Astrocyte of the spinal cord (primary cell): ENCODE measurements at places on chromosomes 5 and 9.
A peak's percentile ranks its signal among the peaks of the same experiment; 100 is the strongest.

- peak; percentile 51 for DNase-seq
Measured at GRCh38 chr9:29214154-29214689, 1640.9 kb upstream of the C9orf72 start.

- no peak for DNase-seq
Measured at GRCh38 chr5:1734908-1735289, 64.7 kb downstream of the MRPL36 start.

DNA sequence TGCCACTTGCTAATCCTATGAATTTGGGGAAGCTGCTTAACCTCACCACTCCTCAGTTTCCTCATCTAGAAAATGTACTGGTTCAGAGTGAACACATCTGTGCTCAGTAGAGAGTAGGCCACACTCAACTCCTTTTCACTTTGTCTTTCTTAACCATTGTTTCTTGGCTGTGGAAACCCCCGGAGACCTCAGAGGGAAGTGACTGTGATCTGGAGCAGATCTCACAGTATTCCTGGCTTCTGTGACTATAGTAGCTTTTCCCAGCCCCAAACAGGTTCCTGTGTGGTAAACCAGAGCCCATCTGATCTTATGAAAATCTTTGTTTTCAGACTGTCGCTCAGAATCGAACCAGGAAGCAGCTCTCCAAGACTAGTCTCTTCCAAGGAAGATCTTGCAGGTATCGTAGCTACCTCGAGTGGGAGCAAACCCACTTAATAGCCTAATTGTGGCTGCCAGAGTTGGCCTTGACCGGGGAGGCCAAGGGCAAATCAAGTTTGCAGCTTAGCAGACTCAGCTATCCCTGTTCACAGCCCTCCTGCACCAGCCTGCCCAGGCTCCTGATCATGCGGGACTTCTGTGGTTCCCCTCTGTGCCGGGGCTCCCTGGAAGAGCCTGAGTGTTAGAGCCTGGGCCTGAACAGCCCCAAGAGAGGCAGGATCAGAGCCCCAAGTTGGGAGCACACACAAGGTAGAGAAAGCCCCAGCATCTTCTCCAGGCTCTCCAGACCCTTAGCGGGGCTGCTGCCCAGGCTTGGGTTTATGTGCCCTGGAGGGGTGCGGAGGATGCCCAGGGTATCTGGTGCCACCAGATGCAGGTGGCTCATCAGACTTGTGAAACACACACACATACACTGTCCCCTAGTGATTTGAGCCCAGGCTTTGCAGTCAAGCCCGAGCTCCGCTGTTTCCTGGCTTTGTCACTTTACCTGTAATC lies 52.2 kb upstream of the ANGPTL2 start:
- no peak for DNase-seq

GRCh38 chr5:114208120-114208519 lies 153.8 kb upstream of the KCNN2 start:
- no peak for DNase-seq

DNA sequence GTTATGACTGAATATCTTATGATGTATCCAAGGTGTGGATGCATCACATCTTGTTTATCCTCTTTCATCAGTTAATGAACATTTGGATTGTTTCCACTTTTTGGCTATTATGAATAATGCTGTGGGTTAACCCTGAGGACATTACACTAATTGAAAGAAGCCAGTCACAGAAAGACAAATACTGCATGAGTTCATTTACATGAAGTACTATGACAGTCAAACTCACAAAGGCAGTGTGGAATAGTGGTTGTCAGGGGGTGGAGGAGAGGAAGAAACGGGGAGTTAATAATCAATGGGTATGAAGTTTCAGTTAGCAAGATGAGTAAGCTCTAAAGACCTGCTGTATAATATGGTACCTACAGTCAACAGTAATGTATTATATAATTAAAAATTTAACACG lies 409.4 kb upstream of the CTNND2 start:
- DNase-seq: no peak

DNA sequence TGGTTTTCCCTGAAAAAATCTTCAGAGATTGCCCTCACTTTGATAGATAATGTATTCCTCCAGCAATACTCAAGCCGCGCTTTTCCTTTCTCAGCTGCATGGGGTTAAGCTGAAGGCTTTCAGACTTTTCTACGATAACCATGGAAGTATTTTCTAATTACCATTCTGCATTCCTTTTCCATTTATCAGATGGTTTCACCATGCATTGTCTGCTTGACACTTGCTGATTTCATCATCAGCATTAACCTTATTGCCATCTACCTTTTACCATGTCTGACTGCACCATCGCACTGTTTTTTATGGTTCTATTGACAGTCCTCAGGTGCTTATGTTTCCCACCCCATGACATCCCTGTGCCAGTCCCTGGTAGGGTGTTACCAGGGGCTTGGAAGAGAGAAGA lies 91.6 kb downstream of the DMAC1 start:
- no peak for DNase-seq

DNA sequence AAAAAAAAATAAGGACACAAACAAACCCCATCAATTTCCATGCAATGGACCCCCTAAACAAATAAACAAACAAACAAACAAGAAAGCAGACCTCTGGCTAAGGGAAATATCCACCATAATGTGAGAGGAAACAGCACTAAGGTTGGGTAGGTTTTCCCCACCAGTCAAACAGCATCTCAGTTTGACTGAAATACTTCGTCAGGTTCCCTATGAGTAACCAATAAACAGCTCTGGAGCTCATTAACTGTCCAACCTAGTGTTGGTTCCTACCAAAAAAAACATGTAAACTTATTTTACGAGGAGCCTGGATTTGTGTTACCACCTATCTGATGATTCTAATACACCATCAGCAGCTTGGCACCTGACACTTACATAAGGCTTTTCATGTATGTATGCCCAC lies 198.5 kb upstream of the TARS1 start:
- no peak for DNase-seq

DNA sequence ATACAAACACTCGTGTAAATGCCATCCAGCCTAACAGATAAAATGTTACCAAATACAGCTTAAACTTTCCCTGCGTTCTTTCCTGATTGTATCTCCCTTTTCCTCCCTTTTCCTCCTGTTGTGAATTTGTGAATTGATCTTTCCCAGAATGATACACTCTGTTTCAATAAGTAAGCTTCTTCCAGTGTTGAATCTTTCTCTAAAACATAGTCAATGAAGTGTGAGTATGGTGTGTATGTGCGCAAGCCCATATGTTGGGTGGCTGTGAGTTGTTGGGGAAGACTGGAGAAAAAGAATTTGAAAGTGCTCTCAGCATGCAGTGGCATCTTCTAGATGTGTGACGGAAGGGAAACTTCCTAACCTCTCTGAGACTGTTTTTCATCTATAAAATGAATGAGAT lies 143.1 kb upstream of the KLF4 start:
- DNase-seq: no peak

- DNase-seq: no peak
Measured at GRCh38 chr9:109504689-109505088, 6.6 kb upstream of the PTPN3 start.

DNA sequence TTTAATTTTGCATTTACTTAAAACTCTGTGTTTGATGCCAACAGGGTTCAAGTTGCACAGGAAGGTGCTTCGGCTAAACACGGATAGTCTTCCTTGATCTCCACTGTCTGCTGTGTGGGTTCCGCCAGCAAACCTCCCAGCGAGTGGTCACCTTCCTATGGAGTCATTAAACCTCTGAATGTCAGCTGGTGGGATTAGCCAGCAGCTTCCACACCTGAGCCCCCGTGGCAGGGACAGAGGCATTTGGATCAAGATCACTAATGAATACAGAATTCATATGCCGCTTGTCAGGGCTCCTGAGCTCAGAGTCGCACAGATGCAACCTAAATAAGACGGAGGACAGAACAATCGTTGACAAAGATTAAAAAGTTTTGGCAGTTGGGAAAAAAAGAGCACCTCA lies 39.5 kb downstream of the PSMB7 start:
- no peak for DNase-seq

- peak; percentile 45 for DNase-seq
Measured at GRCh38 chr5:59020611-59021285, 437.9 kb downstream of the RAB3C start.

DNA sequence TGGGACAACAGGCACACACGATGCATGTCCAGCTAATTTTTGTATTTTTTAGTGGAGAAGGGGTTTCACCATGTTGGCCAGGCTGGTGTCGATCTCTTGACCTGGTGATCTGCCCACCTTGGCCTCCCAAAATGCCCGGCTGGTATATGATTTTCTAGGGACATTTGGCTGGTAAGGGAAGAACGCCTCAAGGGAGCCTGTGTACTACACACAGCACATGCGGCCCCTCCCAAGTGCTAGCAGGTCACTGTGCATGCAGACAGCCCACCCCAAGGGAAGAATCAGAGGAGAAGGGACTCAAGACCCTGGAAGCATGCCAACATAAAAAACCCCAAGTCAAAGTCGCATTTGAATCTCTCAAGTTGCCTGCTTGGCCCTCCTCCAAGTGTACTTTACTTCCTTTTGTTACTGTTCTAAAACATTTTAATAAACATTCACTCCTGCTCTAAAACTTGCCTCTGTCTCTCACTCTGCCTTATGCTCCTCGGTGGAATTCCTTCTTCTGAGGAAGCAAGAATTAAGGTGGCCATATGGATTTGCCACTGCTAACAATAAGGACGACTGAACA lies 24.3 kb upstream of the OTULINL start:
- no peak for DNase-seq

DNA sequence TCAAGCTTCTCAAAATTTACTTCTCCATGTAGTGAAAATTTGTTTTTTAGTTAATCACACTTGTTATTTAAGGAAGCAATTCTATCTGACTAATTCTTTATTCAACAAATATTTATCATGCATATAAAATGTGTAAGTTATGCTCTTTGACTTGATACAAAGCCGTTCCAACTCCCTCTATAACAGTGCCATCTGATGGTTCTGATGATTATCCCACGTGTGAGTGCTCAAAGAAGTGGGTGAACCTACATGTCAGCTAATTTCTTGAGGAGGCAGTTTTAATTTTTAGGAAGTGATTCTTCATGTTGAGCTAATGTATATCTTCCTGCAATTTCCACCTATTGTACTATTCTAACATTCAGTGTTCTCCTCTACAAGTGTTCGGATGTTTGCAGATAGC lies 88.8 kb upstream of the BRINP1 start:
- no peak for DNase-seq

DNA sequence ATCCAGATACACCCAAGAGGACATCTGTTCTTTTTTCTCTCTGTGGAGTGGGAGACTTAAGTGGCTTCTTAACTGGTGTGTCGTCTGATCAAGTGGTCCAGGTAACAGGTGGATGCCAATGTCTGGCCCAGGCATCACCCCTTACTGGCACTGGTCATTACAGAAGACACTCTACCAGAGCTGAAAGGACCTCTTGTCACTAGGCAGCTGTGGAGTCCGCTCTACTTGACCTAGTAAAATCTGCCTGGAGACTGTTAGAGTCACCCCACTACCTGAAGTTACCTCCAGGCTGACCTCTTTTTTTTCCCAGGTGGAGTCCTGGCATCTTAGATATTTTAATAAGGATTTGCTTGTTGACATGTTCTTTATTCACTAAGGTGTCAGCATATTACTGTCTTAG lies 22.5 kb downstream of the FXN start:
- DNase-seq: no peak

DNA sequence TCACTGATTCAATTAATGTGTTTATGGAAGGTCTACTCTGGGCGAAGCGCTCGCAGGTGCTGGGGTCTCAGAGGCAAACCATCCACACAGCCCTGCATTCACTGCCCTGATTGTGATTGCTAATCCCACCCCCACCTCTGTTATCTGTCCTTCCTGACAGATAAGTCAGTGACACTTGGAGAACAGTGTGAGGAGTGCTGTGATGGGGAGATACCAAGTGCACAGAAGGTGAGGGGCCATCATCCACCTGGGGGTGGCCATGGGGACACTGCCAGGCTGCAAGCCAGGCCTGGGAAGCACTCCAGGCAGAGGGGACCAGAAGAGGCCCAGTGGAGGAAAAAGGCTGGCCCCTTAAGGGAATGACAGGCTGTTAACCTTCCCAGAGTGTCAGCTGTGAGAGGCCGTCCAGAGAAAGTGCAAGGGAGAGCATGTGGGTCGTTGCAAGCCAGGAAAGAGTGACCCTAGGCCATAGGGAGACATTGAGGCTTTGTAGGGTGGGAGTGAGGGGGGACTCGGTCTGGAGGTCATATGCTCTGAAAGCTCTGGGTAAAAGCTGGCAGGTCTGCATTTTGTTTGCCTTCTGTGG lies 18.0 kb downstream of the IL9 start:
- DNase-seq: no peak

- no peak for DNase-seq
Measured at GRCh38 chr5:146015001-146015400, 78.6 kb downstream of the SH3RF2 start.

DNA sequence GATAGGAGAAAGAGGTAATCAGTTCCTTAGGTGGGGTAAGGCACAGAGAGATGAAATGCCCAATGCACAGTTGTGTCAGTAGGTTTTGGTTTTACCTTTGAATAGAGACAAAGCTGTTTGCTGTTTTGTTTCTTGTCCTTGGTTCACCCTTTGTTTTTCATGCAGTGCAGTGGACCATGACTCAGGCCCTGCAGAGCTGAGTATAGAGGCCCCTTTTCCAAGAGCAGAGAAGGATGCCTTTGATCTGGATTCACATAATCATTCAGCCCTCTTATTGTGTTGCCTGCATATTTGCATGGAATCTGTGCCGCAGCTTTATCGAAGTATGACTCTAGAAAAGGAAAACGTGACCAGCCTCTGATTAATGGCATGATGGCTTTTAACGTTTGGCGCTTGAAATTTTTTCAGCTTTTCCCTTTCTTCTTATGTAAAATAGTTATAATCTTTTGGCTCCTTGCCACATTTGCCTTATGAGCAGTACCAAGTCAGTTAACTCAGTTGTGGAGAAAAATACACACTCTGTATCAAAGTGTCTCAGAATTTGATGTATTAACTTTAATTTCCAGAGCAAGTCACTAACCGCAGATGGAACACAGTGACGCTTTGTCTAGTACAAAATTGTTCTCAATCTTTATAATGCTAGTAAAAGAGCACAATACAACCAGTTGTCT lies 197.6 kb downstream of the KDM4C start:
- DNase-seq: peak; percentile 83

GRCh38 chr9:97627624-97628023 lies 5.5 kb downstream of the TSTD2 start:
- no peak for DNase-seq

GRCh38 chr9:114549697-114550330 lies 37.8 kb upstream of the ATP6V1G1 start:
- peak; percentile 46 for DNase-seq

GRCh38 chr5:32734827-32735378 lies 23.8 kb downstream of the NPR3 start:
- DNase-seq: no peak

- DNase-seq: no peak
Measured at GRCh38 chr9:93677641-93678136, 101.3 kb downstream of the PHF2 start.

- no peak for DNase-seq
Measured at GRCh38 chr9:131728546-131728910, 11.3 kb downstream of the RAPGEF1 start.
